NCI-H1930 (cell line): ENCODE measurements at places on chromosomes 12 and 14.

DNA sequence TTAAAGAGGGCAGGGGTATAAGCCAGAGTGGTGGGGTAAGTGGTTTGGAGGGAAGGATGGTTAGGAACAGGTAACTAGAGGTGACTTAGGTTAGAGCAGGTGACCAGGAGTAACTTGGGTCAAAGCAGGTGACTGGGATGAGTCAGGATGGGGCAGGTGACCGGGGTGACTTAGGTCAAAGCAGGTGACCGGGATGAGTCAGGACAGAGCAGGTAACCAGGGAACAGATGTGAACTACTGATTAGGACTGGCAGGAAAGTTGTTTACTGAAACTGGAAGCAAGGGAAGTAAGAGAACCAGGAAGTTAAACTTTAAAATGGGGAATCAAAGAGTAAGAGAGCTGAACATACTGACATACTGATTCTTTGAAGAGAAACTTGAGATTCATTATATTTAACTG is 57.4 kb downstream of the FSCB start:
- DNase-seq, result no peak

- DNase-seq, result no peak
Measured at GRCh38 chr14:55427439-55427838, 13.0 kb downstream of the TBPL2 start.

DNA sequence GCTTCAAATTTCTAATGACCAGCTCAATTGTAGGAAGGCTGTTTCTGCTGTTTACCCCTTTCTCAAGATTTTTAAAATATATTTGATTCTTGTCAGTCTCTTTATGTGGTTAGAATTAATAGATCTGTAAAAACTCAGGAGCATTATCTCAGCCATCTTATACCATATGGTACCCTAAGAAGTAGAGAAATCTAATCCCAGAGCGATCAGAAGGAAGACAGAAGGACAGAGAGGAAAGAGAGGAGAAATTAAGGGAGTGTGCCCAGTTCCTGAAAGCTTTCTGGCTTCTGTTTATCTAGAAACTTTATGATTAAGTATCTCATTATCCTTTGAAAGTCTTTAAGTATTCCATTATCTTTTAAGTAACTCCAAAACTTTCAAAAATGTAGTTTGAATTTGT is 152.1 kb upstream of the NAV3 start:
- DNase-seq, result no peak

DNA sequence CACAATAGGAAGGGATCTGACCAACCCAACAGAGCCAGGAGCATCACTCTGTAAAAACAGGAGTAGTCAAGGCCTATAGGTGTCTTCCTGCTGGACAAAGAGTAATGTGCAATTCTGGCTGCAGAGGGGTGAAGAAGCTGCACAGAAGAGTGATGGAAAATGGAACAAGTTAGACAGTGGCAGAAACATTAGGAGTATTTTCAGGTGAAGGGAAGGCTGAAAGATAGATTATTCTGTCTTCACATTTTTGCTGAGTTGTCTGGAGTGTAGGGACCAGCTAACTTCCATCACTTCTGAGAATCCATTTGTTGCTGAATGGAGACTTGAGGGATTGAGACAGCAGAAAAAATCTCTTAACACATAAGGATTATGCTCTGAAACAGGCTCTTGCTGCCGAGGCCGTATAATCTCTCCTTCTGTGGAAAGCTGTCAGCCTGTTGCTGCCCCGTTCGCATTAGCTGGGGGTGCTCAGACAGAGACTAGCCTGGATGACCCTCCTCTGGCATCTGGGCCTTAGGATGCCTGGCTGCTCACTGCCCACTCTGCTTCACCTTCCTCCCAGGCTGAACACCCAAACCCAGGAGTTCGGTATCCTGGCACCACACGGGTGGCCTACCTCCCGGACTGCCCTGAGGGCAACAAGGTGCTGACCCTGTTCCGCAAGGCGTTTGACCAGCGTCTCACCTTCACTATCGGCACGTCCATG is 3.1 kb upstream of the ARHGEF25 start:
- no peak for DNase-seq

DNA sequence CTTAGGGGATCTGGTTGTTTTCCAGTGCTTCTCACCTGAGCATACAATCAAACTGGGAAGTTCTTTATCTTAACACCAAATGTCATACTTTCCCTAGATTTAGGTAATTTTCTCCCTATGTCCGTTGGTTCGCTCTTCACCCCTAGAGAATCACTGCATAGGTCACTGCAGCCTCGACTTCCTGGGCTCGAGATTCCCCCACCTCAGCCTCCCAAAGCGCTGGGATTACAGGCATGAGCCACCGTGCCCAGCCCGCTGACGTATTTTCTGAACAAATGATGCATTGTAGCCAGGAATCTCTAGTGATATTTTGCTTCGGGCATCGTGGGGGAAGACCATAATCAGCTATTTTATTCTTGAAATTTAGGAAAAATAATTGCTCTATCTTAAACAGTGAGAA is 1.1 kb upstream of the RPL41 start:
- no peak for DNase-seq
